Stimulated activated CD4-positive, alpha-beta T cell treated with anti-CD3 and anti-CD28 coated beads, Interleukin-12 subunit alpha, Interleukin-12 subunit beta, amount 100 ng/mL, for 4 hours (primary cell): ENCODE measurements at places on chromosomes 2 and 18.

- DNase-seq = no peak
Observed at GRCh38 chr18:1075322-1075721, 170.7 kb downstream of the ADCYAP1 start.

GRCh38 chr2:239889641-239890121, 135.5 kb downstream of the NDUFA10 start:
- no peak for DNase-seq

GRCh38 chr2:48695991-48696390, 59.5 kb downstream of the LHCGR start:
- no peak for DNase-seq

DNA sequence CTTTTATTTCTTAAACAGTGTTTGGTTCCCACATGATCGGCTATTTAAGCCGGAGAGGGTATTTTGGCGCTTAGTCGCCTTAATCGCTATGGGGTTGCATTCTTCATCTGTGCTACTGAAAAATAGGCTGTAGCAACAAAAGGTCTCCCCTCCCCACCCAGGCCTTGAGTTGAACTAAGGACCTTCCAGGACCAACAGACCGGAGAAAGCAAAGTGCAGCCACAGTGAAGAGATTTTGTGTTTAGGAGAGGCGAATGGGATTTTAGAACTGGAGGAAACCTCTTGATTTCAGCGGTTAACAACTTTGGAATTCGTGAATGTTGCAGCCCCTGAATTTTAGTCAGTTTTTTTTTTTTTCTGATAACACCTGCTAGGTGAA, 1.4 kb downstream of the ITGA6 start:
- DNase-seq = no peak

GRCh38 chr2:20617081-20617575, 33.8 kb downstream of the HS1BP3 start:
- DNase-seq = no peak

- no peak for DNase-seq
Observed at GRCh38 chr18:3209859-3210569, 9.8 kb downstream of the MYOM1 start.

DNA sequence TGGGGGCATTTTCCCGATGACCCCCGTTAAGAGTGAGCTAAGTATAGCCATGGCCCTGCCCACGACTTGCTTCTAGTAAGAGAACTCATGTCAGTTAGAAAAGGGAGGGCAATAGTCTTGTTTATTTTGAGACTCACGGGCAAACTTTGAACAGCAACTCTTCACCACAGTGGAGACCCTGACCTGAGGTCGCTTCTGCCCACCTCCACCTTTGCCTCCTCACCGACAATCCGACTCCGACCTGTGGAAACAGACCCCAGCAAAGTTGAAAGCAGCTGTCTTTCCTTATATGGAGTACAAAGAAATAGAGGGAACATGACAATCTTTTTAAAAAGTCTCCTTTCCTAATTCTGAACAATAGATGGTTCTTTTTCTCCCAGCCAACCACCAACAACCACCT, 155.0 kb upstream of the GCFC2 start:
- DNase-seq = no peak

GRCh38 chr2:74238879-74239278, 40.5 kb downstream of the MTHFD2 start:
- no peak for DNase-seq

GRCh38 chr2:145728511-145728910, 1208.6 kb upstream of the ZEB2 start:
- DNase-seq = no peak

DNA sequence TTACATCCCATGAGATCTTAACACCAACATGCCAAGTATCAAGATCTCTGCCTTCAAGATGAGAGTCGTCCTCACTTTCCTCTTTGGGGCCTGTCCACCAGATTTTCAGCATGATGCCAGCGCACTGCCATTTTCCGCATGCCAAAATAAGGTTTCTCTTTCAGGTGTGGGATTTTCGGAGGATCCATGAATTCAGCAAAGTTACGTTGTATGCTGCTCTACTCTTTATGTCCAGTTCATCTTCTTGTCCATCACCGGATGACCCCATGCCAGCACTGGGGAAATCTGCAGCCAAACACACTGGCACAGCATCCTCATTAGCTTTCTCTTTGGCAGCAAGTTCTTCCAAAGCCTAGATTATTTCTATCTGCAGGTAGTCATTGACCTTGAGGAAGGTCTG, 4.9 kb upstream of the HAAO start:
- no peak for DNase-seq

DNA sequence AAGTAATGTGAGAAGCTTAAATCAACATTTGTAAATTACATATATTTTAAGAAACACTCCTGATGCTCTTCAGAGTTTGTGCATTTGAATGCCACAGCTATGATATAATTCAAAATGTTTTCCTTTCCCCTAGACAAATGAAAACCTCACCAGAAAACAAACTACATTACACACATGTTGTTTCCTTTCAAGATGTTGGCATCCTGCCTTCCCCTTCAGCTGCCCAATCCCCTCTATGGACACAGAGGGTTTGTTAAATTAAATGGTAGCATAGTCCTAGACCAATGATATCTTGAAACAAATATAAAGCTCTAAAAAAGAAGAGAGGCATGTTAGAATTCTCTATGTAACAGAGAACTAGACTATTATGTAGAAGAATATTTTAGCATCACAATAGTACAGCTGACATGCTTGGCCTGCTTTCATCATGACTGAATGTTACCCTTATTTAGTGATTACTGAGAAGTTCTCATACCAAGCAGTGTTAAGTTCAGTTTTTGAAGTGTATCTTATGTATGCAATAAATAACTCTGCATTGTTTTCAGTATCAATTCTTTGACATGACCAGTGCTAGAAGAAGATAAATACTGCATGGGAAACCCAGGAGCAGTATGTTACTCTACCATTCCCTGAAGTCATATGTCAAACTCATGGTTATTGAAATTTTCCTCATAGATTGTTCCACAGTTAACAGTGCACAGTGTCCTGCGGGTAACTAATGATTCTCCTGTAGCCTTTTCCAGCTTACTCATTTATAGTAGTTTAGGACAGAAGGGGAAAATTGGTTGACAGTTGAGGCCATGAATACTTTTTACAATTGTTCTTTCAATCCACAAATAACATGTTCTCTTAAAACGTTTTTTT, 316.3 kb upstream of the KCNJ3 start:
- no peak for DNase-seq

DNA sequence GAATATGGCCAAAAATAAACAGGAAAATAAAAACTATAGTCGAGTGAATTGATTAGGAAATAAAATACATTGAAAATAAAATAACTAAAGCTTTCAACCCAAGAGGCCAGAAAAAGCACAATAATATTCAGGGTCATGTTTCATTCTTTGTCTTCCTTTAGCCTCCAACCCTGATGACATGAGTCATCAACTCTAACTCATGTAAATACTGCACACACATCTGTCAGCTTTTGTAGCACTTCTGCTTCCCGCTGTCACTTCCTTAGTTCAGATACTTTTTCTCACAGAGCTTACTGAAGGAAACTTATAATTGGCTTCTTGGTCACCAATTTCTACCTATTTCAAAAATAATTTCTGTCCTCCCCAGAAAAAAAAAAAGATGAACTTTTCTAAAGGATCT, 112.8 kb downstream of the UPP2 start:
- DNase-seq = no peak

DNA sequence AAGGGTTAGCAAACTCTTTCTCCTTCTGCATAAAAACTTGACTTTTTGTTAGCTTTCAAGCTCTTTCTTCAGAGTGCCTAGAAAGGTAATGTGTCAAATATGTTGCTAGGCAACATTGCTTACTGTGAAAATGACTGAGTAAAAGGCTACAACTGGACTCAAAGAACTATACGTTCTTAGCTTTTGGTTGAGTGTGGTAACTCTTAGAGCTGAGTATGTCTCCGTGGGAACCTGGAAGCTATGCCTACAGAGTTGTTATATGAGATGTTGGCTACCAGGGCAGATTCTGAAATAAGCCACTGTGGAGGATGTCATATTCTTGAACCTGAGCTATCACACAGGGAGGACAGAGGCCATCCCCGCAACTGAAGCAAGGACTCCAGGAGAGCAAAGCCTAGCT, 105.5 kb downstream of the ARL6IP6 start:
- DNase-seq = no peak

- DNase-seq = no peak
Observed at GRCh38 chr18:39113790-39114189, 1548.2 kb upstream of the CELF4 start.

DNA sequence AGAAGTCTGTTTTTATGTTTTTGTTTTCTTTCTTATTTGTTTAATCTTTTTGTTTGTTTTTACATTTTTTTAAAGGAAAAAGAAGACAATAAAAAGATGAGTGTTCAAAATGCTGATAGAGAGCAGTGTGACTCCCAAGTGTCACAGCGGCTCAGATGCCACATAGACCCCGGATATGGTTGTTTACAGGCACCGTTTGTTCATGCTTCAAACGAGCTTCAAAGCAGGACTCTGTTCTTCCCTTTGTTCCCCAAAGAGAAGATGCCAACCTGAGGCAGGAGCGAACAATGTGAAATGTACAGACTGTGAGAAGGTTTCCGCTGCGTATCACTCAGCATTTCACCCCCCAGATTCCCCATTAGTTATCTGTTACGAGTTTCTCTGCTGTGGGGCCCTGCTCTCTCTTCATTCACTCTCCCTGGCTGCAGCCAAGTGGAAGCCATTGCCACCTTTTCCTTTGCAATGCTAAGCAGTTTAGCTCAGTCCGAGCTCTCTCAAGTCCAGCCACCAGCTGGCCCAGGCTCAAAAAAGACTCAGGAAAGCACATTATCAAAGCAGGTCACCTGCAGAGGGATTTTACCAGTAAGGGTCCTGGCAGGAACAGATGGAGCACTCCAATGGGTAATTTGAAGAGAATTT, 36.4 kb upstream of the PHLPP1 start:
- DNase-seq = no peak

DNA sequence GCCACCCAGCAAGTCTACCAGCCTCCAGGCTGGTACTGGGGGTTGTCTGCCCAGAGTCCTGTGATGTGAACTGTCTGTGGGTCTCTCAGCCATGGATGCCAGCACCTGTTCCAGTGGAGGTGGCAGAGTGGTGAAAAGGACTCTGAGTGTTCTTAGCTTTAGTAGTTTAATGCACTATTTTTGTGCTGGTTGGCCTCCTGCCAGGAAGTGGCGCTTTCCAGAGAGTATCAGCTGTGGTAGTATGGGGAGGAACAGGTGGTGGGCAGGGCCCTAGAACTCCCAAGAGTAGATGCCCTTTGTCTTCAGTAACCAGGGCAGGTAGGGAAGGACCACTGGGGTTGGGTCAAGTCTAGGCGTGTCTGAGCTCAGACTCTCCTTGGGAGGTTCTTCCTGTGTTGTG, 356.7 kb downstream of the STK39 start:
- DNase-seq = no peak

GRCh38 chr2:152508446-152508845, 173.5 kb downstream of the FMNL2 start:
- DNase-seq = no peak

GRCh38 chr2:164617466-164617865, 3.8 kb downstream of the GRB14 start:
- no peak for DNase-seq

- DNase-seq = peak; percentile 59
Observed at GRCh38 chr2:119702918-119703401, 24.0 kb downstream of the TMEM177 start.

DNA sequence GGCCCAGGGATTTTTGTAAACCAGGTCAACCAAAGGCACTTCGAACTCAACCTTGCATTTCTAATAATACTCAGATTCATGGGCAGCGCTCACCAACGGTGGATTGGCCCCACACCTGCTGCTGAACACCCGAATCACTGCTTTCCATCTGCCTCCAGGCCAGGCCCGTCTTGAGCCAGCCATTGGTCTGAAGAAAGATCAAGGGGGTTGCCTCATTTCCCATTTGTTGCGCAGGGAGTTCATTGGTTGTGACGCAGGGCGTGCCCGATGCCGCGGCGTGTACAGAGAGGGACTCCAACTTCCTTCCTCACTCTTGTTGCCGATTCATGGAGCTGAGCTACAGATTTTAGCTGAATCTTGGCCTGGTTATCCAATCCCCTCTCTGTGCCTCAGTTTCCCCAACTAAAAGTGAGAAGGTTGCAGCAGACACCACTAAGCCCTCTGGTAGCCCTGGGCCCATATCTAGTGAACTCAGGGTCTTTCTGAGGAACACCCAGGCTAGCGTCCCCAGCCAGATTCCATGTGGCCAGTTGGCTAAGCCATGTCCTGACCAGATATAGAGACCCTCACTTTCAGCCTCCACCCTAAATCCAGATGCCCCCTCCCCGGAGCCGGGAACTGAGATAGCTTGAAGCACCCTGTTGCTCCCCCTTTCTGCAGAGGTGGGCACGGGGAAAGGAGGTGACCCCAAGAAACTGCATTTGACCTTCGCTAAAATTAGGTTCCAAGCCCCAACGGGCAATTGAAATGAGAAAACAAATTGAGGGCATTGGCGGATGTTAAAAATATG, 60.9 kb upstream of the HPCAL1 start:
- DNase-seq = no peak

GRCh38 chr18:15165048-15165447, 417.1 kb downstream of the ANKRD30B start:
- DNase-seq = no peak

- DNase-seq = no peak
Observed at GRCh38 chr2:202355993-202356505, 20.1 kb upstream of the BMPR2 start.

GRCh38 chr2:61995515-61995914, 90.0 kb downstream of the COMMD1 start:
- no peak for DNase-seq

DNA sequence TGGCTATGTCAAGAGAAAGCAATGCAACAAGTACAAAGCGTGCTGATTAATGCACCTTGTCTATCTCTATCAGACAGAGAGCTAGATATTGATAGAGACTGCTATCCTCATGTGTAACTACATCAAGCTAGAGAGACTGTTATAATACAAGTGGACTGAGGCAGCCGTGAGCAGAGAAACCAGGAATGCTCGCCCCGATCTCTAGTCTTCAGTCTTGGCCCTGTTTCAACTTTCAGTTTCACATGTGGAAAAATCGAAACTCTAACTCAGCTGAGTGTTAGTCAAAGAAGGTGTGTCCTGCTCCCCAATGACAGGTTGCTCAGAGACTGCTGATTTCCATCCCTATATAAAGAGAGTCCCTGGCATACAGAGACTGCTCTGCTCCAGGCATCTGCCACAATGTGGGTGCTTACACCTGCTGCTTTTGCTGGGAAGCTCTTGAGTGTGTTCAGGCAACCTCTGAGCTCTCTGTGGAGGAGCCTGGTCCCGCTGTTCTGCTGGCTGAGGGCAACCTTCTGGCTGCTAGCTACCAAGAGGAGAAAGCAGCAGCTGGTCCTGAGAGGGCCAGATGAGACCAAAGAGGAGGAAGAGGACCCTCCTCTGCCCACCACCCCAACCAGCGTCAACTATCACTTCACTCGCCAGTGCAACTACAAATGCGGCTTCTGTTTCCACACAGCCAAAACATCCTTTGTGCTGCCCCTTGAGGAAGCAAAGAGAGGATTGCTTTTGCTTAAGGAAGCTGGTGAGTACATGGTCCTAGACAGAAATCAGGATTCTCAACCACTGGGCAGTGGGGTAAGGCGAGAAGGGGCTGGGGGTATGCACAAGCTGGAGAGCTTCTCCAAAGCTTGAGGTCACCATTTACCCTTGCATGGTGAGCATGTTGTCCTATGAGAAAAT, at the start of gene RSAD2:
TSS of gene RSAD2 (plus strand) at position 376 of the 903 bp plus-strand sequence. CDS start at position 400, 24 bp downstream.
- DNase-seq = no peak

GRCh38 chr2:187679454-187679853, 125.2 kb upstream of the TFPI start:
- DNase-seq = no peak

- DNase-seq = no peak
Observed at GRCh38 chr18:59219672-59220163, at the start of gene GRP. Gene GRP (plus strand): TSS chr18:59220158. CDS start chr18:59220266, 108 bp downstream.

GRCh38 chr2:52260904-52261303, 1229.0 kb upstream of the NRXN1 start:
- DNase-seq = no peak
